Colonic mucosa (tissue), 4 donors: ENCODE measurements at places on chromosomes 5 and 9.

- DNase-seq = no peak
Measured at GRCh38 chr9:20407013-20407412, 215.3 kb downstream of the MLLT3 start.

GRCh38 chr5:136674178-136674577 is 308.8 kb upstream of the TRPC7 start:
- DNase-seq = no peak

- no peak for DNase-seq
Measured at GRCh38 chr5:172678902-172679301, 37.8 kb downstream of the NEURL1B start.

DNA sequence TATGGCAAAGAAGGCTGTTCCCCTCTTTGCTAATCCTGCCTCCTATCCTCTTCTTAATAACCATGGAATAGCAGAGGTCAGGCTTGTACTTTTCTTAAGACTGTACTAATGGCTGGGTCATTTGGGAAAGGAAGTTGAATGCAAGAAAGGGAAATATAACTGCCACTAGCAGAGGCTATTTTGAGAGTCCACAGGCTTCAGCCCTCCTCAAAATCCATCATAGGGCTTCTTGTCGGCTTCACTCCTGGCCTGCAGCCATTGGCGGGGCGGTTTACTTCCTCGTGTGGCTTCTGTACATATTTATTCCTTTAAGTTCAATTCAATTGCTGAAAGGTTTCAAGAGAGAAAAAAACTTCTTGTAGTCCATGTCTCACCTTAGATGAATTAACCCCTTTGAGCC is 2.8 kb upstream of the PARP8 start:
- peak; percentile 56 for DNase-seq

- DNase-seq = no peak
Measured at GRCh38 chr9:137017071-137017470, 11.0 kb downstream of the ABCA2 start.

DNA sequence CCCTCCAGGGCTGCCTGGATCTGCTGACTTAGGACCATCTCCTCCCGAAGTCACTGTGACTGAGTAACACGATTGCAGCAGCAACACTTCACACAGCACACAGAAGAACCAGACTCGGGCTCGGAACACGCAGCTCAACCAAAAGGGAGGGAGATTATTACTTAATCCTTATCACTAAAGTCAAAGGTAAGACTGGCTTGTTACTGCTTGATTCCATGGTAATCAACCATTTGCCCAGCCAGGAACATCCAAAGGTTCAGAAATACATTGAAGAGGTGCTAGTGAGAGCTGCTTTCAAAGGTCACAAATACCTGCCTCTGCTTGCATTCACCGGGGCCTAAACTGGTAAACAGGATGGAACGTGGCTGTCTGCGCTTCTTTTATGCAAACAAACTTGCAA is 7.7 kb downstream of the FBP1 start:
- no peak for DNase-seq

DNA sequence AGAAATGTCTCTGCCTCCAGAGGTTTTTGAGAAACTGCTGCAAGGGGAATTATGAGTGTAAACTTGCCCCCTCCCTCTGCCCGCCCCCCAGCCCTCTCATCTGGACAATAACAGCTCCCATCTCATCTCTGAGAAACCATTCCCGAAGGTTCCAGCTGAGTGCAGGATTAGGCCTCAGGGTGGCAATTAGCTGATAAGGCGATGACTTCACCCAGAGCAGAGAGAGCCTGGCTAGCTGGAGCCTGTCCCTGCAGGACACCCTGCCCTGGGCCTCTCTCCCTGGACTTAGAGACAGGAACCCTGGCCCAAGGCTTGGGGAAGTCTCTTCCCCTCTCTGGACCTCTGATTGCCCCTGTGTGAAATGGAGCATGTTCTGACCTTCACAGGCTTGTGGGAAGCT is 45.7 kb upstream of the HAND1 start:
- no peak for DNase-seq

- DNase-seq = no peak
Measured at GRCh38 chr9:22379272-22379671, 67.4 kb upstream of the DMRTA1 start.

DNA sequence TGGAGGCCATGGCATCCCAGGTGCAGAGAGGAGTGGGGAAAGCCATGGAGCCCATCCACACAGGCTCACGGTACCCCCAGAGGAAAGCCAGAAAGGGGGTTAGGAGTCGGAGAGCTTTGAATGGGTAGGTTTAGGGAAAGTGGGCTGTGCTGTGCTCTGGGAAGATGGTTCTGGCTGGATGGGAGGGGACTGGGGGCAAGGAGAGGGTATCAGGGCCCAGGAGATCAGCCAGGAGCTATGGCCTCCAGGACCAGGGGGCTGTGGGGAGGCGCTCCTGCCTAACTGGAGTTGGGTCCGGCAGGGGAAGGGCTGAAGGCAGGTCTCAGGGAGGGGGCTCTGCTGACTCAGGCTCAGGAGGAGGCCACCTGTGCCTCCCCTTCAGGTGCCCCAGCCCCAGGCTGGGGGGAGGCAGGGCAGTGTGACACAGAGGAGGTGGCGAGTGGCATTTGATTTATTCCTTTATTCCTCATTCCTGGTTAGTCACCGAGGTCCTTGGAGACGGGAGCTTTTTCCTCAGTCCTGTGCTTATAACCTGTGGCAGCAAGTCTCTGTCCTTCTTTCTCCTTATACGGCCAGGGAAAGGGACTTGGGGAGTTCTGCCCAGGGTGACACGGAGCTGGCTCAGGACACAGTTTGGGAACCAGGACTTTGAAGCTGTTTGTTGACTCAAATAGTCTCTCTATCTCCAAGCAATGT is 60.8 kb downstream of the TSTD2 start:
- no peak for DNase-seq

- no peak for DNase-seq
Measured at GRCh38 chr9:15524845-15525455, 14.2 kb upstream of the PSIP1 start.

DNA sequence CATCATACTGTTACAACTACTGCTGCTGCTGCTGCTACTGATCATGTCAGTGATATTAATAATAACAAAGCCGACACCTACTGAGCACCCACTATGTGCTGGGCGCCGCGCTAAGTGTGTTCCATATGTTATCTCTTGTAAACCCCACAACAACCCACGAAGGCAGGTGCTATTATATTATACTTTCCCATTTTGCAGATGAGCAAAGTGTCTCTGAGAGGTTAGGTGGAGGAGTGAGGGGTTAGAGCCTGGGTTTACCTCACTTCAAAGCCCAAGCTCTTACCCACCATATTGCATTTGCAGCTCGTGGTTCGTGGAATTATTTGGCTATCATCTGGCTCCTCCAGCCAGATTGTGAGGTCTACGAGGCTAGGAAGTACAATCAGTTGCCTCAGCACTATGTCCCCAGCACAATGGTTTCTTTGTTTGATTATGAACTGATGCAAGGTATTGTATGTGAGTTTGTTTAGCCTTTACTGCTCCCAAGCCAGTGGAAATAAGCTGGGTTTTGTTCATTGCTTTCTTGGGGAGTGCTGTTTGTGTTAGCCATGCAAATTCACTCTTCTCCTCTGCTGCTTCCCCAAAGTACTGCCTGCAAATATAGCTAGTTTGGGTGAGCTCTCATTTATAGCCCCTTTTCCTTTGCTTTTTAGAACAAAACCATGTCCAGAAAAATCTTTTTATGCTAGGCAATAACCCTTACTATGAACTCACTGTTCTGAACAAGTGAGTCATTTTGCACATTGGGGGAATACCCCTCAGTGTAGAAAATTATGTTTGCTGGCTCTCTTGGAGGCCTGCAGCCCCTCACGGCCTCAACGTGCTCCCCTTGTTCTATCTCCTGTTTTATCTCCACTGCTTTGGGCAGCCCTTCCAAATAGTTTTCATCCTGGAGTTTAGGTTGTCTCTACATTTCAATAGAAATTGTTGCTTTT is 47.9 kb downstream of the ALG2 start:
- no peak for DNase-seq

DNA sequence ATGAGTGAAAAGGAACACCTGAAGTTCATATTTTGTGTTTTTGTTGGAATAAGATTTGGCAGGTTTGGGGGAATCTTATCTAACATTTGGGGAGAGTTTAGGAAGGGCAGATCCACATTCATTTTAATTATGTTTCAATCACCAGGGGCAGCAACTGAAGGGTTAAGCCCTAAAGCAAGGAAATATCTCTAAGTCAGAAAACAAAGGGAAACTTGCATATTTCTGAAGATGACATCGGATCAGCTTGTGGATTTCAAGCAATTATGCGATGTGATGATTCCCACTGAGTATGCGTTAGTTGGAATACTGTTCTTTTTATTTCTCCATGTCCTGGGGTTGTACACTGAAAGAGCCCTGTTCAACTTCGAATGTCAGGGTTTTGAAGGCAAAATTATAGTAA is 59.8 kb upstream of the NFIB start:
- no peak for DNase-seq

GRCh38 chr5:89236900-89237299 is 353.9 kb upstream of the MEF2C start:
- DNase-seq = no peak

GRCh38 chr9:87148331-87149104 is 201.2 kb upstream of the GAS1 start:
- peak; percentile 45 for DNase-seq

DNA sequence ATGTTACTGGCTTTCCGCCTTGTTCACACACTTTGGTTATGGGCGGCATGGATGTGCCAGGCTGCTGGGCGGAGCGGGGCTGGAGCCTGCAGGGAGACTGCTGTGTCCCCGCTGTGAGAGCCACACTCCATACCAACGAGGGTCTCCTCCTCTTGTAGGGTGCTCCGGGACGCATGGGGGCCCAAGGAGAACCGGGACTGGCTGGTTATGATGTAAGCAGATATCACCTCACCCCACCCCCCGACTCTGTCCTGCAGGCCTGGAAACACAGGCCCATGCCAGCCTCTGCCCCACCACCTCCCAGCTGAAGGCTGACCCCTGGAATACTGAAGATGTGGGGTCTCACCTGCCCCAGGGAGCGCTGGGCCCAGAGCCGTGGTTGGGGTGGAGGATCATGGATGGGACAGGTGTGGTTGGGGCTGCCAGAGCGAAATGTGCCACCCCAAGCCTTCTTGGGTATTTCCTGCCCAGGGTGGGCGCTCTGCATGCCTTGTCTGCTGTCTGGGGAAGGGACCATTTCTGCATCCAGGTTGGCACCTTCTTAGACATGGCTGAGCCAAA is 39.3 kb upstream of the ORM1 start:
- no peak for DNase-seq

DNA sequence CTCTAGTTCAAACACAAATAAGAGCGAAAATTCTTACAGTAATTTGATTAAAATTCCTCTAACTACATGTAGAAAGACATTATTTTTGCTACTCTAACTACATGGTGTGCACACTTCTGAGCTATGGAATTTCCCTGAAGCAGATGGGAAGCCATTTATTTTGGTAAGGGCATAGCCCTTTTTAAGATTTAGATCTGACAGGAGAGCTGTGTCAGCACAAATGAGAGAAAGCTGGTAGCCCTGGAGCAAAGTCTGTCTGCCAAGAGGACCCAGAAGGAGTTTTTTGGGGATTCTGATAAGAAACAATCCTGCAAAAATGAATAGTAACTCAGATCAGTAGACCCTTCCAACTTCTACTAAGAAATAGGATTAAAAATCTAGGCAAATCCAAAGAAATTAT is 595.9 kb upstream of the MEF2C start:
- no peak for DNase-seq

DNA sequence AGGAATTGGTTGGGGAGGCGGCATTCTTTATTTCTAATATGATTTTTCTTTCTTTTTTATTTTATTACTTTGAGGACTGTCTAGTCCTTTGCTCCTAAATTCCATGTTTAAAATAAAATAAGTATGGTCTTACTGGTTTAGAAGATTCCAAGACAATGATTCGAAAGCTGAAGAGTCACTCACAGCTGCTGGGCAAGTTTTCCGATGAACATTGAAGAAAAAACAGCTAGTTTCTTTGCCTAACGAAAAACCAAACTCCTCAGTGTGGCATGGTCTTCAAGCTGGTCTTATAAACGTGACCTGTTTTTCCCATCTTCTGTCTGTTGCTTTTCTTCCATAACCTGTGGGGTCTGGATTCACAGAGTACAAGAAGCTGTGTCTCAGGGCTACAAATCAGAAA is 25.1 kb downstream of the ZNF474 start:
- no peak for DNase-seq

GRCh38 chr5:143207563-143208364 is 195.7 kb downstream of the NR3C1 start:
- no peak for DNase-seq

- DNase-seq = no peak
Measured at GRCh38 chr5:133698646-133699526, 86.5 kb upstream of the FSTL4 start.

- no peak for DNase-seq
Measured at GRCh38 chr5:83099001-83099400, 21.7 kb downstream of the XRCC4 start.

GRCh38 chr9:87255431-87256155 is 242.1 kb upstream of the DAPK1 start:
- DNase-seq = no peak

GRCh38 chr5:31434898-31435297 is 97.0 kb downstream of the DROSHA start:
- no peak for DNase-seq

DNA sequence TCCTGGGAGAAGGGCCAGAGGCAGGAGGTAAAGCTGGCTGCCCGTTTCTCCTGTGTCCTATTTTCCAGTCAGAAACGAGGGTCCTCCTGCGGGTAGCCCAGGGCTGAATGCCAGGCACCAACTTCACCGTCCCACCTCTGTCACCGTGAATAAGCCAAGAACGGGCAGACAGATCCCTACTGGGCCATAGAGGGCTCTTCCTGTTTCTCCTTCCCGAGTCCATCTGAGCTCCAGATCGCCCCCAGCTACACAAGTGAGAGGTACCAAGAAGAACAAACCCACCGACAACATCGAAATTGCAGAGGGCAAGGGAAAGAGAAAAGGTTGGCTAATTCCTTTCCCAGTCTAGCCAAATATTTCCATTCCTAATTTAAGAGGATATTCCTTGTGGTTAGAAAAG is 93.7 kb downstream of the SPOCK1 start:
- no peak for DNase-seq

GRCh38 chr5:132215329-132215728 is 12.3 kb downstream of the P4HA2 start:
- DNase-seq = peak; percentile 66

DNA sequence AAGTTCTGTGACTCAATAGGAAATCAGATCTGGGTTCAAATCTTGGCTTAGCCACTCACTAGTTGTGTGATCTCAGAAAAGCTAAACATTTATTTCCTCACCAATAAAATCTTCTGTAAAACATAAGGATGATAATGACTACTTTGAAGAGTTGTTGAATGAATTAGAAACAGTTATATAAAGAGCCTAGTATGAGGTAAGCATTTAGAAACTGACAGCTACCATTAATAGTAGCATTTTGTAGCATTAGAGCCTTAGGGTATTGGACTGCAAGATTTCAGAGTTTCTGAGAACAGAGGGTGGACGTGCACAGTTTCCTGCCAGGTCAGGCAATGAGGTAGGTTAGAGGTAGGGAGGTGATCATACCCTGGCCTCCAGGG is 293.2 kb downstream of the CWC27 start:
- no peak for DNase-seq

GRCh38 chr5:124278636-124279035 is 467.8 kb downstream of the ZNF608 start:
- no peak for DNase-seq
